Jurkat, Clone E6-1 (cell line): ENCODE measurements at places on chromosomes 7 and 10.
A peak's percentile ranks its signal among the peaks of the same experiment; 100 is the strongest.

GRCh38 chr10:35626971-35627507, 15.1 kb downstream of the FZD8 start:
- DNase-seq, result no peak

- no peak for DNase-seq
These were observed 119.8 kb downstream of the SMURF1 start for GRCh38 chr7:99024066-99024465.

GRCh38 chr10:49651039-49651835, 28.2 kb upstream of the C10orf53 start:
- DNase-seq, result no peak

DNA sequence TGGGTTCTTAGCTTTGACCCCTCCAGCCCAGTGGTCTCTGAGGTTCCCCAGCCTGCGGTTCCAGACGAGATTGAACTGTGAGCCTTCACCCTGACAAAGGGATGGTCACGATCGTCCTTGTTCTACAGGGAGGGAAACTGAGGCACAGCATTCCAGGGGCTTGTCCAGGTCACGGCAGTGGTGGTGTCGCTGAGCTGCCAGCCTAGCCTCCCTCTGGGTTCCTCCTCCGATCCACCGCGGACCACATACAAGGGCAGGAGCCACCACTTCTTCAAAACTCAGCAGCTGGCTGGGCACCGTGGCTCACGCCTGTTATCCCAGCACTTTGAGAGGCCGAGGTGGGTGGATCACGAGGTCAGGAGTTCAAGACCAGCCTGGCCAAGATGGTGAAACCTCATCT, 35.8 kb downstream of the ELFN1 start:
- DNase-seq, result no peak

- no peak for DNase-seq
These were observed 254.9 kb upstream of the SHH start for GRCh38 chr7:156067156-156067555.

- no peak for DNase-seq
These were observed 44.2 kb downstream of the MINDY4 start for GRCh38 chr7:30815388-30815854.

- no peak for DNase-seq
These were observed 1.2 kb downstream of the MACROH2A2 start for GRCh38 chr10:70053841-70054288.

GRCh38 chr10:34171957-34172527, 643.1 kb downstream of the PARD3 start:
- DNase-seq, result no peak

GRCh38 chr10:22324413-22324812, 3.5 kb downstream of the BMI1 start:
- no peak for DNase-seq

- DNase-seq, result no peak
These were observed 621.4 kb downstream of the POM121L12 start for GRCh38 chr7:53656881-53657280.

DNA sequence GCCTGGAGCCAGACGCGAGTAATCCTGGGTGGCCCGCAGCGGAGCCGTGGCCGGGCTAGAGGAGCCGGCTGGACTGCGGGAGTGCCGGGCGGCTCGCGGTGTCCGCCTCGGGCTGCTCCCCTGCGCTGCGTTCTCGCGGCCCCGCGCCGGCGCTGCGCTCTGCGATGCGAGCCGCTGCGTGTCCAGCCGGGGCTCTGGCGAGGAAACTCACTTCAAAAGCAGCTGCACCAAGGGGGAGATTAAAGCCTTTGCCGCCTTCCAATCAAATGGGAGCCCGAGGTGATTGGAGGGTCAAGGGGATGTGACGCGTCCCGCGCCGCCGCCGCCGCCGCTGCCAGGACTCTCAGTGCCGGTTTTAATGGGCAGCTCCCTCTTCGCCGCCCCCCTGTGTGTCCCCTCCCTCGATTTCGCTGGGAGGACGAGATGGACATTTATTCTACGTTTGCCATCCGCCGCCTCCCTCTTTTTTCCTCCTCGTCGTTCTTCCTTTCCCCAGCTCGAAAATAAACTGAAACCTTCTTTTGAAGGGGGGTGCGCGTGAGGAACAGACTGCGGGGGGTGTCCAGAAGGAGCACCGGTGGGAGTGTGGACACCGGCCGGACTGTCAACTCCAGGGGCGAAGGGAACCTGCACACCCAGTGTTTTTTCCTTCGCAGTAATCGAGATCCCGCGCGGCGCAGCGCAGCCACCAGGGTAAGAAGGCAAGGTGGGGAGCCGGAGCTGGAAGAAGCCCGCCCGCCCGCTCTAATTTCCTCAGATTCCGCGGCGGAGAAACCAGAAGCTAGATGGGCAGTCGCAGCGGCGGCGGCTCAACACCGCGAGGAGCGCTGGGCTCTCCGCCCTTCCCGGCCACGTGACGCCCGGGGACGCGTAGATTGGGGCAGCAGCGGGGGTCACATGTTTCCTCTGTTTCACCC, at the start of gene ZNF503:
Gene ZNF503, minus strand, starts transcription at position 196 of the 917 bp plus-strand sequence. CDS start 345 bp downstream, outside the sequence.
- peak; percentile 24 for DNase-seq

GRCh38 chr10:131011936-131012640, 299.4 kb downstream of the TCERG1L start:
- no peak for DNase-seq

DNA sequence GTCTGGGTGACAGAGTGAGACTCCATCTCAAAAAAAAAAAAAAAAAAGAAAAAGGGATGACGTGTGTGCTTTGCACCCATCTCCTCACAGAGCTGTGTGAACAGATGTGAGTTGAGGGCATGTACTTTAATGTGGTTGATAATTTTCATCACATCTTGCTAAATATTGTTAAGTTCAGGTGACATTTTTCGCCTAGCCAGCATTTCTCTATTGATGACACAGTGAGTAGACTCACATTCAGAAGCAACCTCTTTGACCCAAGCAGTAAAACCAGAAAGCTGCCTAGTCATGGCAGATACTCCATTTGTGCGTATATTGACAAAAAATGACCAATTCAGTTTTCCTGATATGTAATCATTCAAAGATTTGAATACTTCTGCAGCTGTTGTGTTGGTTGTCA, 126.0 kb downstream of the ATRNL1 start:
- no peak for DNase-seq

DNA sequence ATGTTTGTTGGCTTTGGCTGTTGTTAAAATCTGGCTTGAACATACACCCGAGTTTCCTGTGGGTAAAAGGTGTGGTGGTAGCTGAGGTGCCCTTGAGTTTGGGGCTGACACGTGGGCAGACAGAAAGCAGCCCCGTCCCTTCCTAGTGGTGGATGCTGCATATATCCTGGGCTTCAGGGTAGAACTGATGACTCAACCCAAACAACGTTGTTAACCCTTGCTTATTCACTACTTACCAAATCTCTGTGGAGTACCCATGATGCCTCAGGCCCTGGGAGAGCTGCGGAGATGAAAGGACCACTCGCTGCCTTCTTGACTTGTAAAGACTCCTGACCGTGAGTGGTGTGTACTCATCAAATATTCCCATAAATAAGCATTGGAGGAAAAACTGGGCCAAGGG, 245.1 kb downstream of the RAB11FIP2 start:
- no peak for DNase-seq

DNA sequence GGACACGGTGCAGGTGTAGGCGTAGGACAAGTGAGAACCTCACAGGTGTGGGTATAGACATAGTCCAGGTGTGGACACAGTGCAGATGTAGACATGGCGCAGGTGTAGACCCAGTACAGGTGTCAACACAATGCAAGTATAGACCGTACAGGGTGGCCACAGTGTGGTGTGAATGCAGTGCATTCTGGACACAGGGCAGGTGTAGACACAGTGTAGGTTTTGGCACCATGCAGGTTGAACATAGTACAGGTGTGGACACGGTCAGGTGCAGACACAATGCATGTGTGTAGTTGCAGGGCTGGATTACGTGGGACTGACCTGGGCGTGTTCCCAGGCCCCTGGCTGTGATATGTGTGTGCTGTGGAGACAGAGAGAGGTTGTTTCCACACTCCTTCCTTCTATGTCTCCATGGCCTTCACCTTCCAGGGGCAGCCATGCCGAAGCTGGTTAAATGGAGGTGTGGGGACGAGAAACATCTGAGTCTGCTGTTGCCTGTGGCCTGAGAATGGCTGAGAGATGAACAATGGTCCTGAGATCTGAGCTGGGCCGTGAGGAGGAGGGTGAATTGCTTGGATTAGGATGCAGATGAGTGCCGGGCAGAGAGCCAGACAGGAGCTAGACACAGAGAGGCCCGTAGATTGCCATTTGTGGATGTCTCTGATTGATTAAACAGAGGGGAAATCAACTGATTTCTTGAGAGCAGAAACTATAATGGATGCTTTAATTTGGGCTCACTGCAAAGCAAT, 343.9 kb upstream of the SHH start:
- no peak for DNase-seq

DNA sequence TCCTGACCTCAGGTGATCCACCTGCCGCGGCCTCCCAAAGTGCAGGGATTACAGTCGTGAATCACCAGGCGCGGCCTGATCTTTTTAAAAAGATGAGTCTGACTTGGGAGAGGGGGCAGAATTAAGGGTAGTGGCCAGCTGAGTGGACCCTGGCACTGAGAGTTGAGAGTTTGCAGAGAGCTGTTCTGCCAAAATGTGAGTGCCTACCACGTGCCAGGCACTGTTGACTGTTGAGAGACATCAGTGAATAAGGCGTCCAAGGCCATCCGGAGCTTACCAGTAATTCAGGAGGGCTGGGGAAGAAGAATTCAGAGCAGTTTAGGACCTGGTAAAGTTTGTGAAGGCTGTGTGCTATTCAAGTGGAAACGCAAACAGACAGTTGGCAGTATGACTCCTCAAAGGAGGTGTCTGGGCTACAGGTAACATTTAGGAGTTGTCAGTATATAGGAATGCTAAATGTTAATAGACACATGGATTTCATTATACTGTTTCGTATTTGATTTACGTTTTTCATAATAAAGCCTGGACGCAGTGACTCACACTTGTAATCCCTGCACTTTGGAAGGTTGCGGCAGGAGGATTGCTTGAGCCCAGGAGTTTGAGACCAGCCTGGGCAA, 1.5 kb downstream of the NIPSNAP2 start:
- no peak for DNase-seq

- DNase-seq, result no peak
These were observed 80.3 kb upstream of the EFCAB10 start for GRCh38 chr7:105661625-105662024.

DNA sequence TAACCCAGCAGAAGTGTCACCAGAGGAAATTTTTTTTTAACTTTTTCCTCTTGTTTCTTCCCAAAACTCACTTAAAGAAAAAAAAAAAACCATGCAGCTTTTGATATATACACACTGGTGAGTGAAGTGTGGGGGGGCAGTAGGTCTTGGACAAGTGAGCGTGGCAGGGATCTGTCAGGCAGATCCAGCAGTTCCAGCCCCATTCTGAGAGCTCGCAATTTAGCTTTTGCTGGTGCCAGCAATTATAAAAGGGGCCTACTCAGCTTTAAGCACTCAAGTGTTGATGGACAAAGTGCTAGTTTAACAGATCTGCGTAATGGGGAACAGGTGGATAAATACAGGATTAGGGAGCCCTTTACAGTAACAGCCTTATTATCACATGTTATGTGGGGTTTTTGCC, 619.2 kb upstream of the GALNT17 start:
- no peak for DNase-seq

GRCh38 chr7:120874016-120874415, 16.1 kb upstream of the TSPAN12 start:
- no peak for DNase-seq

DNA sequence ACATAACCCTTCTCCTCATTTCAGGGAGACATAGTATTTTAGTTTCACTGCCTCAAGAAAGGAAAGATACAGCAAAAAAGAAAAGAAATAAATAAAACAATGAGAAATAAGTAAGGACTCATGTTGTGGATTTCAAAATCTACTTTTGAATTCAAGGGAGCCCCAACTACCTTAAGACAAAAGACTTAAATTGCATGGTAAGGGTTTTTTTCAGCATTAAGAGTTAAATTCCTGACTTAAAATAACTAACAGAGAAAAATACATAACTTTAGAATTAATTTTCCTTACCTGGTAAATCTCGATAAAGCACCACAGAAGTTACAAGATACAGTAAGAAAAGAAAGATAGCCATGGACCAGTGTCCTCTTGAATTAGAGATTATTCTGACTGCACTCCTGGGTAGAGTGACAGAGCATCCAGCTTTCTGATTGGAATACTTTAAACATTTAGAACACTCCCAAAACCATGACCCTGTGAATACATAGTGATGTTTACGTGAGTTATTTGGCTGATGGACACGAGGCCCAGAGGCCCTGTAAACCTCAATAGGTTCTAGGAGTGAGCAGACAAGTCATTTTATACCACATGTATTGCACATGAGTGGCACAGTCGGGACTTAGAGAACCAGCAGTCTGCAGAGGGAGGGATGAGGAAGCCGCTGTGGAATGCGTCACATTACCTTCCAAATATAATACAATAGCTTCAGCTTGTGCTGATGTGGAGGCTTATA, 292.5 kb upstream of the SEMA3C start:
- no peak for DNase-seq

DNA sequence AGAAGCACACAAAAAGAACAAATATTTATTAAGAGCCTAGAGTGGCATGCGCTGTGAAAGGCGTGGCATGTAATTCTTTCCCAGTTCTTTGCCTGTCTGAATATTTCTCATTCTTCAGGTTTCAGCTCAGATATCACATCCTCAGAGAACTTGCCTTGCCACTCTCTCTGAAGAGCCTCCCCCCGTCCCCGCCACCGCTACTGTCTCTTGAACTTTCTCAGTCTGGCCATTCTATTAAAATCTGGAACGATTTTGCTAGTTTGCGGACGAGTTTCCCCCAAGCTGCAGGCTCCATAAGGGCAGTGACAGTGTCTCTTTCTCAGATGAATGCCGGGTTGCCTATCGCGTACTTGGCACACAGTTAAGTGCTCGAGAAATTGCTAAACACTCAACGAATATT, 787 bp upstream of the PLEKHA1 start:
- DNase-seq, result no peak

- no peak for DNase-seq
These were observed 172.0 kb downstream of the BAMBI start for GRCh38 chr10:28849309-28849708.

DNA sequence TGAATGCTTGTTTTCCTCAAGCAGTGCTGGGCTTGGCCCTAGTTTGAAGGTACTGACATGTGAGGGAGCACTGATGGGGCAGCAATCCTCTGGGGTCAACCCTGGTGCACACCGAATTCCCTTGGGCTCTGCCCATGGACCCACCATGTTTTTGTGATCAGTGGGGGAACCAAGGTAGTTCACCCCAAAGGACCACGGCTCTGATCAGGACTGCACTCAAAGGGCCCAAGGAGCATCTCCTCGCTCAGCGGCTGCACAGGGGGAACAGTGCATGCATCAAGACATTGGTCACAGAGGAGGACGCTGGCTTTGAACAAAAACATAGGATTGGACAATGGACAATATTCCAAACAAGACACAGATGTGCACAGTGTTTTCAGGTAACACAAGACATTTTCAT, 12.7 kb downstream of the CXCL12 start:
- no peak for DNase-seq

DNA sequence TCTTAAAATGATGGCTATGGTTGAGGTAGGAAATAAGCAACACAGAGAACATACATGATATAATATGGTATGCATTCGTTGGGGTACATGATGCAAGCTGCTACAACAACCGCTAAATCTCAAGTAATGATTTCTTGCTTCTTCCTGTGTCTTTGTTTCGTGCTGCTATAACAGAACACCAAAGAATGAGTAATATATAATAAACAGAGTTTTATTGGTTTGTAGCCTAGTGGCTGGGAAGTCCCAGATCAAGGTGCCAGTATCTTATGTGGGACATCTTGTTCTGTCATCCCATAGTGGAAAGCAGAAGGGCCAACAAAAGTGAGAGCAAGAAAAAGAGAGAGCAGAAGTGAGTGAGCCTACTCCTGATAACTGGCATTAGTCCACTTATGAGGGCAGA, 689.7 kb downstream of the SUGCT start:
- DNase-seq, result no peak
